ENCODE measurements at places on chromosomes 7 and 10. TPM values are rescaled to one million over a fixed set of nuclear protein-coding genes. Genes with fewer than 3 reads are reported as not detected.

DNA sequence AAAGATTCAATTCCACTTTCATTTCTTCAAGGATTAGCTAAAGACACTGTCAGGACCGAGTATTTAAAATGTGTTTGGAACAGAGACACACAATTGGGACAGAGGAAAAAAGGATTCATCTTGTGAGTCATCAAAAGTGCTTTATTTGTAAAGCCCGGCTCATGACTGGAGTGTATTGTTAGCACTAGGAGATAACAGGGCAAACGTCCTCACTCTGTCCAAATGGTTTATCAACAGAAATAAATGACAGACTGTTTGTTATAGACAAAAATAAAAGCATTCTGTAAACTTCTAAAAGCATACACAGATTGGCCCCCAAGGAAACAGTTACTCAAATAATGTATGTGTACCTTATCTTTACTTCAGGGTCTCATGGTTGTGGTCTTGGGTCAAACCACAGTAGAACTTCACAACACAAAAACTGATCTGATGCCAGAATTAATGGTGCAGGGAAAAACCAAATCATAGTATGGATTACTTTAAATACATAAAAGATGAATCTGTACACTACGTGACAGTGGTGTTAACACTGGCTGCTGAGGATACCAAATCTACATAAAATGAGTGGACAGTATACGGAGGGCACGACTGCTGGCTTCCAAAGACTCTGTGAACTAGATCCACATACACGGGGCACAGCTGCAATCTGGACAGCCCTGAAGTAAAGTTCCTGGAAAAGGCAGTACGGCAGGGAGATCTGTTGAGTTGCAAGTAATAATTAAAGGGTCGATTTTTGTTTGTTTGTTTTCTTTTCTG is 179.4 kb downstream of the PIP4K2A start:
- no peak overlapping the region for H3K27ac ChIP-seq
- no peaks in the 10 kb centered on the region for H3K27me3 ChIP-seq
- H3K4me1 ChIP-seq = no peaks in the 10 kb centered on the region
- H3K36me3 ChIP-seq = no peaks in the 10 kb centered on the region
- no peak for DNase-seq

- H3K27me3 ChIP-seq = no peaks in the 10 kb centered on the region
- H3K4me1 ChIP-seq = no peaks in the 10 kb centered on the region
- no peak overlapping the region for H3K4me3 ChIP-seq
- no peak overlapping the region for H3K27ac ChIP-seq
Observed at GRCh38 chr7:137667633-137668387, 179.0 kb downstream of the DGKI start.

HECW1 gene
- total RNA-seq = not detected

ASAH2 gene
- 0.76 TPM for total RNA-seq

LIPJ gene
- total RNA-seq = 0.48 TPM
